ENCODE measurements at places on chromosomes 16 and 17. TPM values are rescaled to one million over a fixed set of nuclear protein-coding genes. Genes with fewer than 3 reads are reported as not detected.

The LGALS9B gene
- not detected for total RNA-seq

DNA sequence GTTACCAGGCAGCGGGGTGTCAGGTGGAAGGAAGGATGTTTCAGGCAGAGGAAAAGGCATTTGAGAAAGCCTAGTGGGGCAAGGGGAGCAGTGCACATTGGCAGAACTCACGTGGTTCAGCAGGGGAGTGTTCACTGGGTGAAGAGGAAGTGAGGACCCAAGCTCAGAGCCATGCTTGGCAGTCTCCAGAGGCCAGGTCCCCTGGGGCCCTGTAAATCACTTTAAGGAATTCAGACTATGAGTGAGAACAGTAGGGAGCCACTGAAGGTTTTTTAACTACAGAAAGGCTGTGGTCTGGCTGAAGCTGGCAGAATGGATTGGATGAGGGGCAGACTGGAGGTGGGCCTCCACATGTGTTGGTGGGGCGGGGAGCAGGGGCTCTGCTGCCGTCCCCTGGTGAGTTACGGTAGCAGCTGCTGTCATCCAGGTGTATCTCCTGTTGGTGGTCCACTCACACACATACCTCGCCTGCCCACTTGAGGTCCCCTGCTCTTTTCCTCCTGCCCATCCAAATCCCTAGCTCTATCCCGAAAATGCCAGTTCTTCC, 5.1 kb downstream of the CLEC16A start:
- no peaks in the 10 kb centered on the region for H3K27me3 ChIP-seq
- H3K27ac ChIP-seq: peak overlapping the region; percentile 23
- peaks cover 10% of the 10 kb centered on the region for H3K4me1 ChIP-seq
- H3K4me3 ChIP-seq: no peak overlapping the region

The PYY gene
- not detected for total RNA-seq

The KRTAP2-3 gene
- total RNA-seq: not detected

DNA sequence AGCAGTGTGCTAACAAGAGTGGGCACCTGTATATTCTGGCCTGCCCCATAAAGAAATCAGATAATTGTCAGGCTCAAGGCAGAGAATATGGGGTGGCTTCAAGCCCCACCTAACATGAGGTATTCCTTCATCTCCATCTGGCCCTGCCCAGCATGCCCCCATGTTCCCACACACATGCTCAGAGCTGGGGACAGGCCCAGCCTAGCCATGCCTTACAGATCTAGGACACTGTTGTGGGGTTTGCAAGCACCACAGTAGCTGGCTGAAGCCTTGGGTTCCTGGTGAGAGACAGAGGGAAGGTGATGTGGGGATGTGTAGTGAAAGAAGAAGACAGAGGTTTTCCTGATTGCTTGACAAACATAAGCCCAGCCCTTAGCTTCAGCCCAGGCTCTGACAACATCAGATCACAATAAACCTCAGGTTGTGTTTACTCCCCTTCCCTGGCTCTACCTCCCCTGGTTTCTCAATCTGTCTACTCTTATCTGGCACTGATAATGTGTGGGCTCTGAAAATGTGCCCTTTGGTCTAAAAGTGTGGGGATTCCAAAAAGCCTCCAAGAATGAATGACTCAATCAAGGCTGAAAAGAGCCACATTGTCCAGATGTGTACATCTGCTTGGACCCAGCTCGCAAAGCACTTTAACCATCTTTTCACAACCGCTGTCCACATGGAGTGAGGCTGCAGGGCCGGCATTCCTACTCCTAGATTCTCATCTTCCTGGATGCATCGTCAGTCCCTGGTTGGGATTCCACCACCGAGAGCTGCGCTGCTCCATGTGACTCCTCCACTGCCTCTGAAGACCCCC, 34.4 kb downstream of the CDRT4 start:
- no peak overlapping the region for H3K4me3 ChIP-seq
- H3K36me3 ChIP-seq: no peaks in the 10 kb centered on the region
- peak overlapping the region; percentile 30 for H3K27ac ChIP-seq
- no peaks in the 10 kb centered on the region for H3K27me3 ChIP-seq

GRCh38 chr16:41439-42068, 11.9 kb downstream of the POLR3K start:
- H3K27me3 ChIP-seq: no peaks in the 10 kb centered on the region
- no peak overlapping the region for H3K4me3 ChIP-seq
- H3K4me1 ChIP-seq: no peaks in the 10 kb centered on the region
- DNase-seq: no peak
- H3K27ac ChIP-seq: no peak overlapping the region

GRCh38 chr17:28276011-28276410, 43.0 kb upstream of the TMEM97 start:
- no peak for DNase-seq
- H3K4me1 ChIP-seq: no peaks in the 10 kb centered on the region
- H3K36me3 ChIP-seq: no peaks in the 10 kb centered on the region
- no peak overlapping the region for H3K4me3 ChIP-seq
- H3K27ac ChIP-seq: no peak overlapping the region

DNA sequence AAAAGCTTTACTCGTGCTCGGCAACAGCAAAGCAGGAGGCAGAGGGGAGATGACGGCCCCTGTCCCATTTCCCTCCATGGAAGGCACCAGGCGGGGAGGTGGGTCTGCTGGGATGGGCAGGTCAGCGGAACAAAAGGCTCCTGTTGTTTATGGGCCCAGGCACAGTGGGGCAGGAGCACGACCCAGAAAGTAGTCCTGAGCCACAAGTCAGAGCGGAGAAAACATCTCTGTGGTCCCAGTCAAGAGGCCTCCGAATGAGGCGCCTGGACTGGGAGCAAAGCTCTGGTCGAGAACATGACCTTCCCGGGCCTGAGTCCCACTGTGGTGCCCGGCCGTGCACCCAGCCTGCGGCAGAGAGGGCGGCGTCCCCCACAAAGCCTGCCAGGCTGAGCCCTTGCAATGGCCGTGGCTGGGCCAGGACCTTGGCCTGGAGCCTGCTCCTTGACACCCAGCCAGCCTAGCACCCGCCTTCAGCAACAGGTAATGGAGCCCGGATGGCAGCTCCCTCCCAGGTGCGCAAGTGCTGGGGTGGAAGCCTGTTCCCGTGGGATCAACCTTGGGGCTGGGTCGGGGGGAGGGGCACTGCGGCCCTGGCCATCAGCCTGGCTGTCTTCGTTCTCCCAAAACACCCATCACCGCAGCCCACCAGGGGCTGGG, 3.6 kb downstream of the RFNG start:
- peaks cover 3% of the 10 kb centered on the region for H3K36me3 ChIP-seq
- DNase-seq: no peak
- H3K4me1 ChIP-seq: peaks cover 18% of the 10 kb centered on the region
- no peak overlapping the region for H3K4me3 ChIP-seq
- H3K27ac ChIP-seq: peak overlapping the region; percentile 90
- H3K27me3 ChIP-seq: no peaks in the 10 kb centered on the region

GRCh38 chr16:85081038-85081437, 31.2 kb downstream of the CIBAR2 start:
- DNase-seq: no peak
- no peak overlapping the region for H3K4me3 ChIP-seq
- H3K4me1 ChIP-seq: no peaks in the 10 kb centered on the region
- H3K36me3 ChIP-seq: no peaks in the 10 kb centered on the region

GRCh38 chr16:61324044-61324443, 712.2 kb downstream of the CDH8 start:
- H3K4me3 ChIP-seq: no peak overlapping the region
- no peak for DNase-seq
- H3K36me3 ChIP-seq: no peaks in the 10 kb centered on the region
- no peaks in the 10 kb centered on the region for H3K27me3 ChIP-seq
- no peaks in the 10 kb centered on the region for H3K4me1 ChIP-seq

The ITGA2B gene
- 1.5 TPM for total RNA-seq

DNA sequence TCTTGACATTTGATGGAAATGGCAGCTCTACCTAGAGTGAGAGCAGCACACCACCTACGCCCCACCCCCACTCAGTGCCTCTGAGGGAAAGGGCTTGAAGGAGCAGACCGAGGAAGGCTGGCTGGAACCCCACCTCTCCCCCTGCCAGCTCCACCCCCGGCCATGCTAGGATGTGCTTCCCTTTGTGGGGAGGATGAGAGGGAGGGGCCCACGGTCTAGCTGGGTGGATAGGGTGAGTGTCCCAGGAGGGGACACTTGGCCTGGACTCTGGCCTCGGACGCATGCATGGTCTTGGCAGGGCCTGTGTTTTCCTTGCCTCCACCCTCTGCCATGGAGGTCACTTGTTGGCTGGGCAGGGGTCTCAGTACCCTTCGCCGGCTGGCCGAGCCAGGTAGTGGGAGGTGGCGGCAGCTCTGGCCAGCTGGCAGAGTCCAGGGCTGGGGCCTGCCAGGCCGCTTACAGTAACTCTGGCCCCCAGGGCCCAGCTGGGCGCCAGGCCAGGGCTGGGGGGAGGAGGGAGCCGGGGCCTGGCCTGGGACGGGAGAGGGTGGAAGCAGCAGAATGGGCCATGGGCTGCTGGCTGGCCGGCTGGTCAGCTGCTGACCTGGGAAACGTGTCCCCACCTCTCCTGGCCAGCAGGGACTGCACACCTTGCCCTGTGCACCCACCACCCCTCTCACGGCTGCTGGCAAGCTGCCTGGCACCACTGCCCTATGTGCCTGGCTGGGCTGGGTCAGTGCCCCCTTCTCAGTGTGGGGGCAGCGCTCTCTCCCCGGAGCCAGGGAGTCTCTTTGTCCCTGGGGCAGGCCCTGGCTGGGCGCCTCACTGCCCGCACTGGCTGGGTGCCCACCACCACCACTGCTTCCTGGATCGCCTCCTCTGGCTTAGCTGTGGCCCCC, 23.0 kb downstream of the RARA start:
- H3K36me3 ChIP-seq: no peaks in the 10 kb centered on the region
- H3K4me3 ChIP-seq: peak overlapping the region; percentile 3
- H3K27ac ChIP-seq: peak overlapping the region; percentile 62
- no peaks in the 10 kb centered on the region for H3K27me3 ChIP-seq
- peaks cover 91% of the 10 kb centered on the region for H3K4me1 ChIP-seq

DNA sequence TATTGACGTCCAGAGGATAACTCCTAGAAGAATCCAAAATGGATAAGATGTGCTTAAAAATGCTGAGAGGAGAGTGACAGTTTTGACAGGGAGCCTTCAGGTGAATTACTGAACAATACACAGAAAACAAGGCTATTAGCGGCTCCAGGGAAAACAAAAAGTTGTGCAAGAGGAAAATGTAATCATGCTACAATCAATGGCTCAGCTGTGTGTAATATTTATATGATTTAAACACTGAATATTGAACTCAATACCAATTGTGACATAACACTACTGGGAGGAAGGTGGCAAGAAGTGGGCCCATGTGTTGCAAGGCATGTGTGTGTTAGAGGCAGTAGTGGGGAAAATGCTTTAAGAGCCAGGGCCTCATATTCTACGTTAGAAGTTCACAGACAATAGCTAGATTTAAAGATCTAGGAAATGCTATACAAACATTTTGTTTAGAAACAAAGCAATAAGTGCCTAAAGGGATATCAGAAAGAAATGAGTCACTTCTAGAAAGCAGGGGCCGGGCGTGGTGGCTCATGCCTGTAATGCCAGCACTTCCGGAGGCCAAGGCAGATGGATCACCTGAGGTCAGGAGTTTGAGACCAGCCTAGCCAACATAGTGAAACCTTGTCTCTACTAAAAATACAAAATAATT, 253.2 kb upstream of the IRX5 start:
- no peaks in the 10 kb centered on the region for H3K27me3 ChIP-seq
- no peak overlapping the region for H3K4me3 ChIP-seq
- no peaks in the 10 kb centered on the region for H3K4me1 ChIP-seq
- H3K36me3 ChIP-seq: no peaks in the 10 kb centered on the region
- H3K27ac ChIP-seq: no peak overlapping the region
